Esophagus mucosa (tissue), 1 donor: ENCODE measurements at places on chromosomes 4 and X.

DNA sequence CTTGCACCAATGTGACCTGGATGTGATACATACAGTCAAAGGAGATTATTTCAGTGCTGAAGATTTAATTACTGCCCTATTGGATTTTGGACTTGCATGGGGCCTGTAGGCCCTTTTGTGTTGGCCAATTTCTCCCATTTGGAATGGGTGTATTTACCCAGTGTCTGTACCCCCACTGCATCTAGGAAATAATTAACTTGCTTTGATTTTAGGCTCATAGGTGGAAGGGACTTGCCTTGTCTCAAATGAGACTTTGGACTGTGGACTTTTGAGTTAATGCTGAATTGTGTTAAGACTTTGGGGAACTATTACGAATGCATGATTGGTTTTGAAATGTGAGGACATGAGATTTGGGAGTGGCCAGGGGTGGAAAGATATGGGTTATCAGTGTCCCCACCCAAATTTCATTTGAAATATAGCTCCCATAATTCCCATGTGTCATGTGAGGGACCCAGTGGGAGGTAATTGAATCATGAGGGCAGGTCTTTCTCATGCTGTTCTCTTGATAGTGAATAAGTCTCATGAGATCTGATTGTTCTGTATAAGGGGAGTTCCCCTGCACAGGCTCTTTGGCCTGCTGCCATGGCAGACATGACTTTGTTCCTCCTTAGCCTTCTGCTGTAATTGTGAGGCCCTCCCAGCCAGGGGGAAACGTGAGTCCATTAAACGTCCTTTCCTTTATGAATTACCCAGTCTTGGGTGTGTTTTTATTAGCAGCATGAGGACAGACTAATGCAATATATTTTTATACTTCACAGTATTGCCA, 362.2 kb upstream of the SPANXN4 start:
- no peak for ATAC-seq

DNA sequence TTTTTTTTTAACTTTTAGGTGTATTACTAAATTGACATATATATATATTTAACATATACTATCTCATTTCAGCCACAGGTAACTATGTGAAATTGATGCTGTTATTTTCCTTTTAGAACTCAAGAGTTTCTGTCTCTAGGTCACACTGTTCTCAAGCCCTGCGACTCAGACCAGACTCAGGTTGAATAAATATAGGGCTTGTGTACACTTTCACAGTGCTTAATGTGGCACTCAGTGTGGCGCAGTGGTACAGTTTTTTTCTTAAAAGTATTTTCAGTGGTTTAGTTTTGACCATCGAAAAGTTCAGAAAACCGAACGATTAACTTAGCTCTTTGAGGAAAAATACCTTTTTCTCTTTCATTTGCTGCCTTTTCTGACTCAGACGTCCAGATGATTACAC, 24.7 kb downstream of the PACRGL start:
- ATAC-seq: no peak

GRCh38 chrX:15915959-15916703, 61.5 kb upstream of the AP1S2 start:
- ATAC-seq: no peak

GRCh38 chr4:42371305-42372252, 25.7 kb upstream of the SHISA3 start:
- no peak for ATAC-seq

GRCh38 chr4:472881-473569, 25.9 kb downstream of the ZNF721 start:
- no peak for ATAC-seq

GRCh38 chr4:57098941-57099340, 11.2 kb downstream of the IGFBP7 start:
- ATAC-seq: no peak

GRCh38 chr4:165866019-165866650, 6.9 kb upstream of the TLL1 start:
- ATAC-seq: no peak

- ATAC-seq: no peak
Measured at GRCh38 chr4:69092980-69093568, 3.2 kb upstream of the UGT2B7 start.

- ATAC-seq: no peak
Measured at GRCh38 chr4:148126825-148127224, 315.4 kb downstream of the NR3C2 start.

- no peak for ATAC-seq
Measured at GRCh38 chr4:102321260-102321995, 23.9 kb downstream of the SLC39A8 start.

DNA sequence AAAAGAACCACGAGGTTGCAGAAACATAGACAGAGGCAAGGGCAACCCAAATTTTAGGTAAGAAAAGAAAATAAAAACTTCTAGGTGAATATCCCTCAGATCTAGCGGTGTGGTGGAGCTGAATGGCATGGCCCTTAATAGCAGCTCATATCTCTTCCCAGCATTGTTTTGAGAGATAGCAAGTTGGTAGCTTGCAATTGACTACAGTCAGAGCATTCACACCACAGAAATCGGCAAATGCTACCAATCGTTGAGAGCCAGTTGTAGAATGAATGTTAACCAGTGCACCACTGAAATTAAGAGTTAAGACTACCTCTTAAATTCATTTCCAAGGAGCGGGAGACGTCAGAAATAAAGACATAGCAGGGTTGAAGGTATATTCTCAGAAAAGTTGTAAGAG, 184.0 kb upstream of the KIT start:
- ATAC-seq: no peak
